ENCODE measurements at places on chromosomes 2 and 18.
A peak's percentile ranks its signal among the peaks of the same experiment; 100 is the strongest.

GRCh38 chr2:236871500-236872001 is 214.1 kb upstream of the COPS8 start:
- no peak for DNase-seq

DNA sequence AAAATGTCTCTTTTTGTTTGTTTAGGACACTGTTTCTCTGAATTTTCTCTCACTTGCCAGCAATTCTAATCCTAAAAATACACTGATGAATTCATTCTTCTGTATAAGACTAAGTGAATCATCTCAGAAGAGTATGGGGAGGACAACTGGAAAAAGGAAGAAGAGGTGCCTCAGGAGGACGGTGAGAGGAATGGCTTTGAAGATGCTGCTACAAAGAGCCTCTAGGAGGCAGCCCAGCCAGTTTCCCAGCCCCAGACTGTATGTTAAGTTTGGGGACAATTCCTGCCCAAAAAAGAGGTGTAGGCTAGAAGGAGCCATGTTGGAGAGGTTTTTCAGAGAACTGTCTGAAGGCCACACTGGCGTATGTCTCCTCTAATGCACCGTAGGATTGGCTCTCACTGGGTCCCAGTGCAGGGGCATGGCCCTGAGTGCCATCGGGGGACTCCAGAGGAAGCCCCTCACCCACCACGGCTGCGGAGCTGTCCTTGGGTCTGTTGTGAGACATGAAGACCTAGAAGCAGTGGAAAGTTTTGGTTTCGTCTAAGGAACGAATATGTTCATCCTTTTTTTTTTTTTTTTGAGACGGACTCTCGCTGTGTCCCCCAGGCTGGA is 3.1 kb upstream of the SDC1 start:
- DNase-seq = no peak

DNA sequence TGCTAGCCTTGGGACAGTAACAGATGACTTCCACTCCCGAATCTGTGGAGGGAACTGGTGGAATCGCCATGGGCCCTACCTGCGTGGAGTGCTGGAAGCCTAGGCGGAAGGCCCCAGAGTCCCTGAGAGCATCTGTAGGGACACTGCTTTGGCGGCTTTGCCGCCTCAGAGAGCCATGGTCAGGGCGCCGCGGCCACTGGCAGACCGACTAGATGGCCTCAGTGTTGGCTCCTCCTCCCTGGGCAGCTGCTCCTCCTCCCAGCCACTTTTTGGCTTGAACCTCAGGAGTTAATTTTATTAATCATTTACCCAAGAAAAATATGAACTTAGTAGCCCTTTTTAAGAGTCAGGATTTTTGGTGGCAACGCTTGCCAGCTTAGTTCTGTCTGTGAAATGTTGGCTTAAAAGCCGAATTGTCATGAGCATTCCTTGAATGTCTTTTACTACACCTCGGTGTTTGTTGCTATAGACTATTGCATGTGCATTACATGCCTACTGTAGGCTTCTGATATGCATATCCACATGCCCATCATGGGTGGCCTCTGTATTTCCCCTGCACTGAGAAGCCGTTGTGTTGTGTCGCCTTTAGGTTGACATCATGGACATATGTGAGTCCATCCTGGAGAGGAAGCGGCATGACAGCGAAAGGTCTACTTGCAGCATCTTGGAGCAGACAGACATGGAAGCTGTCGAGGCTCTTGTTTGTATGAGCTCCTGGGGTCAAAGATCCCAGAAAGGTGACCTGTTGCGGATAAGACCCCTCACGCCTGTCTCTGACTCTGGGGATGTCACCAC is 2.4 kb downstream of the KLF11 start:
- DNase-seq = no peak

GRCh38 chr2:172991031-172991430 is 84.6 kb upstream of the MAP3K20 start:
- DNase-seq = no peak

DNA sequence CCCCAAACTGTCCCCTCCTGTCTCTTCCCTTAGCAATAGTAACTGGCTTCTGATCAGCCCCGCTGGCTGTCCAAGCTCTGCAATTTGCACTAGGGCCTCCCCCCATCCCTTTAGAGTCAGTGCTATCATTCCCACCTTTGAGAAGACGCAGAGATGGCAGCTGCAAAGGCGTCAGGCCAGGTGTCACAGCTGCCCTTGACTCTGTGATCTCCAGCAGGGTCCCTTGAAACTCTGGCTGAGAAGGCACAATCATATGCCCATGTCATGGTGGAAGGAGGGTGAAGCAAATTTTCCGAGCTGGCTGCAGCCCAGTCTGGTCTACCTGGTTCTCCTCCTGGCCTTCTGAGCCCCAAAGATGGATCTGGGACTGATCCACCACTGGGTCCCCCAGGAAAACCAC is 49.2 kb upstream of the TEX51 start:
- no peak for DNase-seq

DNA sequence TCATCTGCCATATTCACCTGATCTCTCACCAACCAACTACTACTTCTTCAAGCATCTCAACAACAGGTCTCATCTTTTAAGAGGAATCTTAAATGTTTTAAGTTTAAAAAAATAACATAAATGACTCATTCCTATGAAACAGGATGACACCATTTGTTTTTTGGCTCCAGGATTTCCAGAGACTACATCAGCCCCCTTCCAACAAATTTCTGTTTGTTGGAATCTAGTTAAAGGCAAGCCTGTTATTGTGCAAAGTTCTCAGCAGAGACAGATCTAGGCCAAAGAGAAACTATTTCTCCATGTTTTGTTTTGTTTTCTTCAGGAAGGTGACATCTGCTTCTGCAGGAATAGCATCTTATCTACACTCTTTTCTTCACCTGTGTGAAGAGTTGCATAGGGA is 204.8 kb upstream of the SH3BP4 start:
- DNase-seq = no peak

DNA sequence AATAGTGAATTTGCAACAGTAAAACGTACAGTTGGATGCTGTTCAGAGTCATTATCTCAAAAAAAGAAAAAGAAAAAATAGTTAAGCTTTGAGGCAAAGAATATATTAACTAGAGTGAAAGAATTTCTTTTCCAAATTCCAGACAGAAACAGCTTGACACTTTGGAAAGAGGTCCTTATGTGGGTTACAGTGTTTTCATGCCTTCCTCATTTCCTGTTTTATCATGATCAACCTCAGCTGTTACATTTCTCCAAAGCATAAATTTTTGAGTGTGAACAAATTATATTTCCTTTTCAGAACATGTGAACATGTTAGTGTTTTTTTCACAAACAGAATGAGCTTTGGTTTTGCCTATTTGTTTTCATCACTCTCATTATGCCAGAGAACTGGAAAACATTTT is 13.6 kb downstream of the FRZB start:
- DNase-seq = no peak

DNA sequence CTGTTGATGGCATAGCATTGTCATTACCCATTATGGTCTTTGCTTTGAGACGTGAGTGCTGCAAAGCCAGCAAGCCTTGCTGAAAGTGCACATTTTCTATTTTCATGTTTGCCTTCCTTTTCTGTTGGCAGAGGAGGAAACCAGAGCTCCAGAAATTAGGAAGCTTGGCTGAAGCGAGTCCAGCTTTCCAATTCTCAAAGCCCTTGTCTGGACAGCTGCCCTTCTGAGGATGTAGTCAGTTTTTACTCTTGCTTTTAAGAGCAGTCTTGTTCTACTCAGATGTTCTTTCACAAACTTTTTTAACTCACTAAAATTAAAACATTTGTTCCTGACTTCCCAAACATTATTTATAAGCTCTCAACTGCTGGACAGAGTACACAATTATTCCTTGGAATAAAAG is 93.8 kb downstream of the ICOS start:
- DNase-seq = no peak

- no peak for DNase-seq
Measured at GRCh38 chr2:38037757-38038621, 38.0 kb downstream of the CYP1B1 start.

- no peak for DNase-seq
Measured at GRCh38 chr18:9905401-9905922, 8.4 kb upstream of the VAPA start.

- peak; percentile 51 for DNase-seq
Measured at GRCh38 chr2:86079981-86080911, 25.4 kb downstream of the POLR1A start.

DNA sequence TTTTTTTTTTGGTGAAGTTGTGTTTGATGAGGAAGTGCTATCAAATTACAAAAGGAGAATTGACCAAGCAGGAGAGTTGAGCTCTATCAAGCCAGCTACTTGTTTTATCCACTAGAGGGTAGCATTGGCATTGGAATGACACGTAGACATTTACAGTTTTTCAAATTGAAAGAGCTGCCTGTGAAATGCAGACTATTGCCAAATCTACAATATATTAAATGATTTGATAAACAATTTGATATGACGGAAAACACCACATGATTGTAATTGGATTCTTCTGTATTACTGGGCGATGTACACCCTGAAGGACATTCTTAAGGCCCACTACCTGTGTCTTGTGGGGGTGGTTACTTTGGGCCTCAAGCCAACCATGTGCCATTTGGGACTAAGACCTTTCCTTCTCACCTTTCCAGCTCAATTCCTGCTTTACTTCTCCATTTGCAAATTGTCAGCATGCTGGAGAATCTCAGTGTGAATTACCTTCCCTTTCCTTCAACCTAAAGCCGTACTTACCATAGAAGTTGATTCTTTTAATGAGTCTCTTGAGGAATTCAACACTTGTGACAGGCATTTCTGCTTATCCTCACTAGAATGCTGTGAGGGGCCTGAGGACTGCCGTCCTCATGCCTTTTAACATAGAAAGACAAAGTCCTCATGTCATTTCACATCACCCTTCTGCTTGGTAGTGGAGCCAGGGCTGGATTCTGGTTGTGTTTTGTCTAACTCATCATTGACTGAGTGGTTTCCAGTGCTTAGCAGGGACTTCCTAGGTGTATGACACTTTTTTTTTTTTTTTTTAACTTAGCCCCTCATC is 134.8 kb upstream of the THUMPD2 start:
- DNase-seq = no peak

DNA sequence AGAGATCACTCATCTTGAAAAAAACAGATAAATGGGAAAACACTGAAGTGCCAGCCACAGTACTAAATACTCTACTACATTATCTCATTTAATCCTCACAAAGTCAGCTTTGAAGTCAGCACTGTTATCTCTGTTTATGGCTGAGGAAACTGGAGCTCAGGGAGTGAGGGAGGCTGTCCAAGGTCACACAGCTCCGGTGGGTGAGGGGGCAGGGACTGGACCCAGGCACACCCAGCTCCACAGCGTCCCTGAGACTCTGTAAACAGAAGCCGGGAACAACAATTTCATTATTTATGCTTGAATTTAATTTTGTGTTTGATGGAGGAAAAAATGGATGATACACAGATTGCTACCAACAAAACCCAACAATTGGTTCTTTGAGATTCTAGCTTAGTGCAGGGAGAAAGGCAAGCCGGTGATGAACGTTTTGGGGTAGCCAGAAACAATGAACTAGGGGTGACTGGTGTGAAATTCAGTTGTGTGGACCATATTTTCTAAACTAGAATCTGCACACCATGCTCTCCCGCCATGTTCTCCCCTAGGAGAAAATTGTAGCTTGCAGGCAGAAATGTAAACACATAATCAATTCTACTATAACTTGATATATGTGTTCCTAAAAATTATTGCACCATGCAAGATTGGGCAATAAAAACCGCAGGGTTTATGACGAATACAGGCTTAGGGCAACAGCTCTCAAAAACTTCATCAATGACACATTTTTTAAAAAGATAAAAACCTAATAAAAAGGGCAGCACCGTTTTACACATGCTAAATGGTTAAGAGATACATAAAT is at the start of gene GREB1:
TSS of gene GREB1 (plus strand) at position 768 of the 793 bp plus-strand sequence. CDS start 22,570 bp downstream, outside the sequence.
- DNase-seq = no peak

GRCh38 chr2:98459496-98460175 is 15.0 kb downstream of the INPP4A start:
- DNase-seq = no peak

DNA sequence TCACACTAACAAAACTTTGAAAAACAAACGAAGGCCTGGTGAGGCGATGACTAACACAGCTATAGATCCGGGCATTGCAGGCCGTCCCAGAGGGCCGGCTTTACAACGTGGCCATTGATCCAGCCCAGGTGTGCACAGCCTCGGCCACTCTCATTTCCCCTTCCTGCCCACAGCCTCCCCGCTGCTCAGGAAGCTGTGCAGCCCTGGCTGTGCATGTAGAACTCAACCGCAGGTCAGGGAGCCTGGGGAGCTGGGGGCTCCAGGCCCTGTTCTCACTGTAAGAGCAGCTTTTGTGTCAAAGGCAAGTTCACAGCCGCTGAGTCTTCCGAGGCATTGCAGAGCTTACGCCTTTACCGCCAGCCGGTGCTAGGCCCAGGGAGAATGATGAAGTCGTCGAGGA is 87.2 kb downstream of the LONRF2 start:
- no peak for DNase-seq

GRCh38 chr18:9092665-9093064 is 9.8 kb upstream of the NDUFV2 start:
- DNase-seq = no peak

DNA sequence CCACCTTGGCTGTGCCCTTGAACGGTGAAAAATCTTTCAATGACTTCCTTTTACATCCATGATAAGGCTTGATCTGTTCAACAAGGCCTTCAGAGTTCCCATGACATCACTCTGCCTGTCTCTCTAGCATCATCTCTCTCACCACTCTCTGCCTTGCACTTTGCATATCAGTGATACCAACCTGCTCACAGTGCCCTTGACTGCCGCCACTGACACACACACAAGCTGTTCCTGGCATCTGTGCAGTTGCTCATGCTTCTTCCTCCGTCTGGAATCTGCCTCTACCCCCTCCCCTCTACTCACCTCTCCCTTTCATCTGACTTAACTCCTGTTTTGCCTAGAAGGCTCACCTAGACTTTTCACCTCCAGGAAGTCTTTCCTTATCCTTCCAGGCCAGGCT is 79.1 kb upstream of the SEC11C start:
- no peak for DNase-seq

GRCh38 chr2:220512419-220512818 is 885.0 kb downstream of the SLC4A3 start:
- no peak for DNase-seq

DNA sequence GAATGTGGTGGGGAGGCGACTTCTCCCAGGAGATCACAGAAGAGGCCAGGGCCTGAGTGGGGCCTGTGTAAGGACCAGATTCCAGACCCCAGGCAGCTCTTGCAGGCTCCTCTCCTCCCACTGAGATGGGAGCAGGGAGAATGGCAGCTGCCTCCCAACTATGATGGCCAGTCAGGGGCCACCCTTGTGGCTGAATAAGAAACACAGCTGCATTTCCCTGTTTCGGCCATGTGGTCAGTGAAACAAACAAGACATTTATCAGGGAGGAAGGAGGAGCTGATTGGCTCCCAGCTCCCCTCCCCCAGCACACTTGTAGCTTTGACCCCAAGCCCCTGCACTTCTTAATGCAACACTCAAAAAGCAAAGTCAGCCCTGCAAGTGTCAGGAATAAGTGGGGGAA is 143.5 kb downstream of the CELF4 start:
- DNase-seq = no peak

GRCh38 chr2:54559593-54560145 is 103.5 kb downstream of the SPTBN1 start:
- no peak for DNase-seq
